ENCODE measurements at places on chromosomes 1 and 21.

DNA sequence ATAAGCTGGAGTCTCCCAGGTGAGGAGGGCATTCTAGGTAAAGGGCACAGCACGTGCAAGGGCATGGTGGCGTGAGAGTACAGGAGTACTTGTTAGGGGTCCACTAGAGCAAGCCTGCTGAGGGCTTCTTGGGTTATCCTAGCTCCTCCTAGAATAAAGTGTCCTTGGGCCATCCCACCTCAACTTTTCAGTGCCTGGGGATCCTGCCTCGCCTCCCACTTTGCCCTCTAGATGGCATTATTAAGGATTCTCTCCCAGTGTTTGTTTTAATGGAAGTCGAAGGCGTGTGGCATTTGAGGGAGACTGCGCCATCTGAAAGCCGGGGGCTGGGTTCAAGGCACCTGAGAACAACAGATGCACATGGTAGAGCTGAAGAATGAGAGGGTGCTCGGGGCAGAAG lies 74.5 kb upstream of the SELENON start:
- no peak for DNase-seq

DNA sequence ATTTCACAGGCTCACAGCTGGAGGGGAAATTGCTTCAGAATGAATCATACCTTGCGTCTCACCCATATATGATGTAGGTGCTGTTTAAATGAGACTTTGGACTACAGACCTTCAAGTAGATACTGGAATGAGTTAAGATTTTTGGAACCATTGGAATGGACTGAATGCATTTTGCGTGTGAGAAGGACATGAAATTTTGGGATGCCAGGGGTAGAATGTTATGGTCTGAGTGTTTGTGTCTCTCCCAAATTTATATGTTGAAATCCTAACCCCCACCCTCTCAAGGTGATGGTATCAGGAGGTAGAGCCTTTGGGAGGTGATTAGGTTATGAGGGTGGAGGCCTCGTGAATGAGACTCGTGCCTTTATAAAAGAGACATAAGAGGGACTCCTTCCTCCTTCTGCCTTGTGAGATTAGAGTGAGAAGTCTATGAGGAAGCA lies 41.4 kb downstream of the KCNK1 start:
- no peak for DNase-seq

- DNase-seq, result no peak
Measured at GRCh38 chr1:93537396-93537795, 89.5 kb downstream of the FNBP1L start.

- no peak for DNase-seq
Measured at GRCh38 chr1:57423656-57424211, at the start of gene DAB1. Gene DAB1, minus strand, starts transcription at chr1:57424060. Its CDS starts 133,030 bp downstream, at chr1:57291030.

- DNase-seq, result no peak
Measured at GRCh38 chr1:229310833-229311232, 32.0 kb downstream of the CCSAP start.

DNA sequence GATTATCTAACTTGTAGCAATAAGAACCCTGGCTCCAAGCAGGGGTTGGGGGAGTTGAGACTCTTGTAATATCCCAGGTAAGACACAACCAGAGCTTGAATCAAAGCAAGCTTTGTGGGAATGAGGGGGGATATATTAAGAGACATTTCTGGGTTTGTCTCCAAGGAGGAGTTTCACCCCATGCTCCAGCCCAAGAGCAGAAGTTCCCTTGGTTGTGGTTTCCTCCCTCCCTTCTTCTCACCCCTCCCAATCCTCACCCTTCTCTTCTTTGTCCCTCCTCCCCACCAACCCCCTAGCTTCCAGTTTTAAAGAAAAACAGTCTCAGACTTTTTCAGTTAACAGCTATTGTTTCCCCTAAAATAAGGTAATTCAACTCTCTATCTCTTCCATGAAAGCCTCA lies 11.9 kb downstream of the TRAF3IP3 start:
- no peak for DNase-seq

- no peak for DNase-seq
Measured at GRCh38 chr1:9900142-9901043, 9.7 kb downstream of the CTNNBIP1 start.

DNA sequence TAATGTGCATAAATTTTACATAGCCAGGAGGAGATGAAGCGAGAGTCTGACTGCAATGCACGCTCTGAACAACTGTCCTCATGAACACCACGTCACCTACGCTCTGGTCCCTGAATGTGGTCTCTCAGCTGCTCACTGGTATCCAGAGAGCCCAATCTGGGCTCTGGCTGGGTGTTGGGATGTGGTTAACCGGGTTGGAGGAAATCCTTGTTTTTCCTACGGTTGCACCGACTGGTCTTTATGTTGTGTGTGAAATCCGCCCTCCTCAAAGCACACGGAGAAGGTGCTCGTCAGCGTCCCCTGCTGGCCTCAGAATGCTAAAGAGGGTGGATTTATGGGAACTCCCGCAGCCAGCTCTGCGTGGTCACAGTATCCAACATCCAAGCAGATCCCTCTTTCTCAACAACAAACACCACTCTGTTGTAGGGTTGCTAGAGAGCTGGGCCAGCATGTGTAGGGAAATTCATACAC lies 51.8 kb upstream of the FAM89A start:
- peak; percentile 36 for DNase-seq

- DNase-seq, result no peak
Measured at GRCh38 chr1:39508857-39509305, 17.4 kb downstream of the BMP8A start.

DNA sequence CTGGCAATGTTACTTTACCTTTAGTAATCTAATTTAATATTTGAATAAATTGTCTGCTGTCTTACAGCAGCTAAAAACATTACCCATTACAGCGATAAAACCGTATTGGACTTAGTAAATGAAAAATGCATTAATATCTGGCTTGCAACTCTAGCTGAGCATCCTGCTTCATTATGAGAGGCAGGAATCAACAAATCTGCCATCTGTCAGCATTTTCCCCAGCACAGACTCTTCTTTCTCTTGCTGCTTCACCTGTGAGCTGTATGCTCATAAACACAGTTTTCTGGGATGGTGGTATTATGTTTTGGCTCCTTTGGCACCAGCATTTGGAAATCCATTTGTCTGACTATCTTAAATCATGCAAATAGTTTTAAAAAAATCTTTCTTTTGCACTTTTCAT lies 487.1 kb downstream of the KCNT2 start:
- DNase-seq, result no peak

GRCh38 chr21:45506241-45506817 lies 35.9 kb downstream of the SLC19A1 start:
- DNase-seq, result no peak

- DNase-seq, result peak; percentile 69
Measured at GRCh38 chr1:9721606-9722377, 70.3 kb downstream of the PIK3CD start.

DNA sequence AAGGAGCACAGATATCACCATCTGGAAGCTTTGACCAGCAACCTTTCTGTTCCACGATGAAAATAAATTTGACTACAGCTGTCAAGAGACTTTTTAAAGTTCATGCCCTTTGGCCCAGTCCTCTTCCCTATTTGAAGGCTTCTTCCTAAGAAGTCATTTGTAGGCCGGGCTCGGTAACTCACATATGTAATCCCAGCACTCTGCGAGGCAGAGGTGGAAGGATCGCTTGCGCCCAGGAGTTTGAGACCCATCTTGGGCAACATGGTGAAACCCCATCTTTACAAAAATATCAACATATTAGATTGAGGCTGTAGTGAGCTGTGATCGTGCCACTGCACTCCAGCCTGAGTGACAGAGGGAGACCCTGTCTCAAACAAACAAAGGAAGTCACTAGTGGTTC lies 58.3 kb upstream of the IFFO2 start:
- DNase-seq, result no peak

DNA sequence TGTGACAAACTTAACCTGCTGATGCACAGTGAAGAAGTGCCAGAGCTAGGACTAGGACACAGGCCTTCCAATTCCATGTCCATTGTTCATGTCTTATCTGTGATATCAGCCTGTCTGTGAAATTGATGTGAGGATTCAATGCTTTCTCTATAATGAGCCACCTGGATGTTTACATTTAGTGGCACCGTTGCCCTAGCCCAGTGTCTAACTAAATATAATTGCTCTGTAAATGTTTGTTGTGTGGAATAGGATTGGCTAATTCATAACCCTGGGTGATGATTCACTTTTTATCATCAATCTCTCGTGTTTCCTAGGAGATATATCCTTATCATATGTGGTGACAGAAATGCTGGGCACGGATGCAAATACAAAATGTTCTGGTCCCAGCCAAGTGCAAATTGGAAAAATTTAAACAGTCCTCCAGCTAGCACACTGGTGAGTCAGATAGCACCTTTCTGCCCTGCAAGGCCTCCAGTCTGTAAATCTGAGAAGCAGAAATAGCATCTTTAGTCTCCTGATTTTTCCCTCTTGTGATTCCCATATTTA lies 46.9 kb upstream of the GNG12 start:
- DNase-seq, result no peak

GRCh38 chr1:50893466-50893865 lies 66.6 kb downstream of the FAF1 start:
- DNase-seq, result no peak

DNA sequence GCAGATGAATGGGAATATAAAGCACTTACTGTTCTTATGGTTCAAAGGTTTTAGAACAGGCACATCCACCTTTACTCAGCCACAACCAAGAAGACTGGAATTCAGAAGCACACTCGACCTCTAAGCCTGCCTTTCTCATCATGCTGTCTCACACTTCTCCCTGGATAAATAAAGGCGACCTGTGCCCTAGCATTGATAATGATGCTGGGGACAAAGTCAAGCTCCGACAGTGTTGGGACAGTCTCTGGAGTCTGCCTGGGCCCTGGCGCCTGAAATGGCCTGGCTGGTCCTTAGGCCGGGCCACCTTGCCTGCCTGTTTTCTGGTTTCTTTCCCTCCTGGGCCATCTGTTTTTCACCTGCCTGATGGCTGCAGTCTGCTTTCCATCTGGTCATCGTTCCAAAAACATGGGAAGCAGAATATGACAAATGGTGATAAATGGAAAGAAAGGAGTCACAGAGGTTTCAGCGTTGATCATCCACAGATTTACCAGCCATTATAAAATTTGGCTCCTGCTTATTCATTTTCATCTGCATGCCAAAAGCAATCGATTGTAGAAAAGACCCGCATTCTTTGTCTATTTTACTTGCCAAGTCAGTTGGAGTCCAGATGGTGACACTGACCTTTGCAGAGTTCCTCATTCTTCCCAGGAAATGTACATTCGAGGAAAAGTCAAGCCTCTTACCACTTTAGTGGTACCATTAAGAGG lies 91.2 kb upstream of the KCNJ15 start:
- DNase-seq, result no peak

- DNase-seq, result no peak
Measured at GRCh38 chr1:36643371-36644270, 160.9 kb upstream of the CSF3R start.

DNA sequence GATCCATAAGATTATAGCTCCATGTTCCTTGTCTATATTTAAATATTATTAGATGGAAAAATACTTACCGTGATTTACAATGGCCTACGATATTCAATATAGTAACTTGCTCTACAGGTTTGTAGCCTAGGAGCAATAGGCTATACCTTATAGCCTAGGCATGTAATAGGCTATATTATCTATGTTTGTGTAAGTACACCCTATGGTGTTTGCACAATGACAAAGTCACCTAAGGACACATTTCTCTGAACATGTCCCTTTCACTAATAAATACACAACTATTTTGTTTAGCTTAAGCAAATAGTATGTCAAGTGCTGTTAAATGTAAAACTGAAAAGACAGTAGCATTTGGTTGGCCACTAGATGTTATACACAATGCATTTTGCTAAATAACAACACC lies 248.9 kb upstream of the ADGRL4 start:
- no peak for DNase-seq

DNA sequence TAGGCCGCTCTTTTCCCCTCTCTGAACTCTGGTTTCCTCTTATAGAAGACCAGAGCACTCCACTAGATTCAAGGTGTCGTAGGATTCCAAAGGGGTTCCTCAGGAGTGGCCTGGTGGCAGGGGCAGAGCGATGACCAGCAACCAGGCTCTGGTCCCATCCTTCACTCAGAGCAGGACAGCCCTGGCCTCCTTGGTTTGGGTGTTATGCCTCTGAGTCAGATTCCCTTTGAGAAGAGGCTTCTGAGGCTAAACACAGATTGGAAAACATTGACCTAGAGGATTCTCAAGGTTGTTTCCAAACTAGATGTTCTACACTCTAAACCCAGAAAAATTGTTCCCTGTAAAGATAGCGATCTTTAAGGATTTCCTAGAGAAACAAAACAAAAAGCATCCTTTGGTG lies 49.8 kb upstream of the IKBKE start:
- DNase-seq, result no peak

DNA sequence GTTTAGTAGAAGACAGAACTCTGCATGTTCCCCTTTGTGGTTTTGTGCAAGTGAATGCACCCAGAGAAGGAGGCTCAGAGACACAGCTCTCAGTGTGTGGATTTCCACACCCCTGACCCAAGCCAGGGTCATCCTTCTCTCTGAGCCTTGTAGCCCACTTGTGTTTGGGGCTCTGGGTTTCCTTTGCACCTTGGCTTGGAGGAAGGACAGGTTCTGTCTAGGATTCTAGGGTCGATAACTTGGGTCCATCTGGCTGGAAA lies 27.2 kb downstream of the MYOG start:
- DNase-seq, result no peak

- DNase-seq, result no peak
Measured at GRCh38 chr21:46021398-46021797, 39.8 kb downstream of the COL6A1 start.

- no peak for DNase-seq
Measured at GRCh38 chr1:248822148-248823032, 3.3 kb downstream of the SH3BP5L start.

- no peak for DNase-seq
Measured at GRCh38 chr1:101299710-101300109, 62.9 kb downstream of the S1PR1 start.

DNA sequence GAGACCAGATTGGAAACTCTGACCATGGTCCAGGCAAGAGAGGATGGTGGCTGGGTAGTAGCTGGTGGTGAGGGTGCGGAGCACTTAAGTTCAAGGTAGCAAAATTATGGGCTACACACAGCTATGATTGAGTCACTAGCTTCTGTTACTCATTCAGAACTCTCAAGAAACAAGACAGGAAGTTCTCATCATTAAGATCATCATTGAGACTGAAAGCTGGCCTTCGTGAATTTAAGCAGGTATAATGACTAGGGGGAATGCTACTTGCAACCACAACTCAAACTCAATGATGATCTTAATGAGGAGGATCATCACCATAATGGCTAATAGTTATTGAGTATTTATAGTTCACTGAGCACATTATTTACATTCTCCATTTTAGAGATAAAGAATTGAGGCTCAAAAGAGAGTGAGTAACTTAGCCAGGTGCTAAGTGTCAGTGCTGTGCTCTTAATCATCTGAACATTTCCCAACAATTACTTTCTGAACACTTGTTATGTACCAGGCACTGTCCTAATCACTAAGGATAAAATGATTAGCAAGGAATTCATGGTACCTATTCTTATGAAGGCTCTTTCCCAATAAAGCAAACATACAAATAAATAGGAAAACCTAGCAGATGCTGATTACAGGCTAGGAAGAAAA lies 286.3 kb upstream of the C1orf105 start:
- DNase-seq, result no peak

GRCh38 chr1:171243878-171244277 lies 4.4 kb upstream of the FMO1 start:
- DNase-seq, result no peak
